Naive thymus-derived CD8-positive, alpha-beta T cell (primary cell): ENCODE measurements at places on chromosomes 6 and 20.

GRCh38 chr6:106162921-106163320 is 76.8 kb downstream of the PRDM1 start:
- no peak for DNase-seq

DNA sequence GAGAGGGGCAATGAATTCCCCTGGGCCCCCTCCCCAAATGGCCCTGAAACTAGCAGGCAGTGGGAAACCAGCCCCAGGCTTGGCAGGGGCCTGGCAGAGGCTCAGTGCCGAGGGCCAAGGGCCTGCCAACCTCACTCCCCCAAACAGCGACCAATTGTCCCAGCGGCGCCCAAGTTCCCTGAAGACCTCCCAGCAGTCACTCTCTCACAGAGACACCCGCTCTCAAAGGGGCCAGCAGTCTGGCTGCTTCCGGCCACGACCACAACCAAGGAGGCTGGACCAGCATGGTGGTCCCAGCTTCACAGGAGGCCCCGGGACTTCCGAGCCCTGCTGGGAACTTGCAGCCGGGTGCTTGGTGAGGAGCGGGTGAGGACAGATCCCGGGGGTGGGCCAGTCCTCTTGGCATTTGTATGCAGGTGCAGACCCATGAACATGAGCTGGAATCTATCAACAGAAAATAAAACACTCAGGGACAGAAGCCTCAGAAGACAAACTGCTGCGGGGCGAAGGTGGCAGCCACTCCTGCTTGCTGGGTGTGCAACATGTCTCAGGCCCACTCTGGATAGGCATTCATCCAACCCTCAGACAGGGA is 17.5 kb upstream of the SIRPA start:
- no peak for DNase-seq

DNA sequence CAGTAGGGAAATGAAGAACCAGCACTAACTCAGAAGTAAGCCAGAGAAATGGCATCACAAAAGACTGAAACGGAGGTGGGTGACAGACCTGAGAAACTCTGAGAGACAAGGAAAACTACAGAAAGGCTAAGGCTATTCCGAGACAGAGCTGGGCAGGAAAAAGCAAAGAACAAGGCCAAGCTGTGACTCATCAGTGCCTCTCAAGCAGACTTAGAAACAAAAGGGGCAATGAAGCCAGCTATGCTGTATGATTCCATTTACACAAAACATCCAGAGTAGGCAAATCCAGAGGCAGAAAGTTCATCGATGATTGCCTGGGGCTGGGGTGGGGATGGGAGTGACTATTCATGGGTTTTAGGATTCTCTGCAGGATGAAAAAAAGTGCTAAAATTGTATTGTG is 50.0 kb downstream of the SLC23A2 start:
- no peak for DNase-seq

DNA sequence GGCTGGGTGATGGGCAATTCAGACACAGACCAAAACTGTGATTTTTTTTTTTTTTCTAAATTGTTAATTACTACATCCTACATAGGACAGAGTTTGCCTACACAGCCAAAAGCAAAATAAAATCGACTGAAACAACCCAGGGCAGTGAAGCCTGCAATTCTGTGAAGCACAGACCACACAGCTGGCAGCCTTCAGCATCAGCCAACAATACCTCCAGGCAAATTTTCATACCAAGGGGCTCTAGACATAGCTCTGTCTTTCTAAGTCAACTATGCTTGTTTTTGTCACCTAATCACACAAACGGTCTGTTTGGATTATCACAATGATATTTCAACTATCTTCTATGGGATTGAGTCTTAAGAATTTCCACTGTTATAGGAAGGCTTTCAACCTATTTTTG is 17.6 kb downstream of the RMND1 start:
- DNase-seq, result no peak

DNA sequence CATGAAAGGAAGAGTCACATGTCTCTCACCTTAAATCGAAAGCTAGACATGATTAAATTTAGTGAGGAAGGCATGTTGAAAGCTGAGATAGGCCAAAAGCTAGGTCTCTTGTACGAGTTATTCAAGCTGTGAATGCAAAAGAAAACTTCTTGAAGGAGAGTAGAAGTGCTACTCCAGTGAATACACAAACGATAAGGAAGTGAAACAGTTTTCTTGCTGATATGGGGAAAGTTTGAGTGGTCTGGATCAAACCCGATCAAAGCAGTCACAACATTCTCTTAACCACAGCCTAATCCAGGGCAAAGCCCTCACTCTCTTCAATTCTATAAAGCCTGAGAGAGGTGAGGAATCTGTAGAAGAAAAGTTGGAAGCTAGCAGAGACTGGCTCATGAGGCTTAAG is 1.9 kb upstream of the TPD52L1 start:
- no peak for DNase-seq

DNA sequence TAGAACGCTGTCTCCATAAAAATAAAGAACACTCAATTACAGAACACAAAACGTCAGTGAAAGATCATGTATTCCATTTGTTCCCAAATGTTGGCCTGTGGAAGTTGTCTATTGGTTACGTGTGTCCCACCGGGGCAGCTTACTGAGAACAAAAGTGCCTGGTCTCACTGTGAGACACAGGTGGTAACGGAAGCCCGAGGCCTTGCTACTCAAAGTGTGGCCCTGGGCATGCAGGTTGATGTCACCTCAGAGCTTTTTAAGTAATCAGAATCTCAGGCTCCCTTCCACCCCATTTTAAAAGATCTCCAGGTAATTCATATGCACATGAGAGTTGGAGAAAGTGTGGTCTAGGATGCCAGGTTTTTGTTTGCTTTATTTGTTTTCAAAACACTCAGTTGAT is 422.5 kb upstream of the OPRM1 start:
- DNase-seq, result no peak

DNA sequence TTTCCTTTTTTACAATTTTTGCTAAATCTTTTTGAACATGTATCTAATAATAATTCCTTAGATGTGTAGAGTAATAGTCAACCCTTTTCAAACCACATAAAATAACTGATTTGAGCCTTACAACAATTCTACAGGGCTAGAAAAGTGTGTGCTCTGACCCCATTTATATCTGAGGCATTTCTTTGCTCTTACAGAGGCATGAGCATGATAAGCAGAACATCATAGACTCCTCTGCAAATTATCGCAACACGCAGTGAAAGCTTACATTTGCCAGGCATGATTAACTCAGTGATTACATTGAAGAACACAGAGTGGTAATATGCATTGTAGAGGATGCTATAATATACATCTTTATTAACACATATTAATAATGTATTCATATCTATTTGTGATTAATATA is 120.4 kb downstream of the SIM1 start:
- no peak for DNase-seq

DNA sequence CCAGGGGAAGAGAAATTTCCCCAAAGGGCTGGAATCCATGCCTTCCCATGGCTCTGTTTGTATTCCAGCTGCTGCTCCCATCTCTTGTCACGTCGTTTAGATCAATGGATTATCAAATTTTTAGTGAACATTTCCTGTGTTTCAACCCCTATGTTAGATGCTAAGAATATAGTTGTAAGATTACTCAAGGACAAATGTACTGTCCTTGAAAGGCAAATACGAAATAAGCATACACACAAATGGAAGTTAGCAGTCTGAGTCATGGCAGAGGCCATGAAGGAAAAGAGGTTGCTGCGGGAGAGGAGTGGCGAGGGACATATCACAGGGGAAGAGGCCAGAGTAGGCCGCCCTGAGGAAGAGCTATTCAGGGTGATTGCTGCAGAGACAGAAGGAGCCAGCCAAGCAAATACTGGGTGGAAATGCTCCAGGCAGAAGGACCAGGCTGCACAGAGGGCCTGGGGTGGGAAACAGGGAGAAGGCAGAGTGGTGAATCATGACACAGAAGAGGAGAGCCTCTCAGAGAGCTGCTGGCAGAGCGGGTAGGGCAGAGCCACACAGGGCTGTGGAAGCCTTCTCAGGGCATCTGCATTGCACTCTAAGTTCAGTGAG is 219.2 kb upstream of the LRFN2 start:
- DNase-seq, result no peak
